ENCODE measurements at places on chromosomes 16 and 17.

DNA sequence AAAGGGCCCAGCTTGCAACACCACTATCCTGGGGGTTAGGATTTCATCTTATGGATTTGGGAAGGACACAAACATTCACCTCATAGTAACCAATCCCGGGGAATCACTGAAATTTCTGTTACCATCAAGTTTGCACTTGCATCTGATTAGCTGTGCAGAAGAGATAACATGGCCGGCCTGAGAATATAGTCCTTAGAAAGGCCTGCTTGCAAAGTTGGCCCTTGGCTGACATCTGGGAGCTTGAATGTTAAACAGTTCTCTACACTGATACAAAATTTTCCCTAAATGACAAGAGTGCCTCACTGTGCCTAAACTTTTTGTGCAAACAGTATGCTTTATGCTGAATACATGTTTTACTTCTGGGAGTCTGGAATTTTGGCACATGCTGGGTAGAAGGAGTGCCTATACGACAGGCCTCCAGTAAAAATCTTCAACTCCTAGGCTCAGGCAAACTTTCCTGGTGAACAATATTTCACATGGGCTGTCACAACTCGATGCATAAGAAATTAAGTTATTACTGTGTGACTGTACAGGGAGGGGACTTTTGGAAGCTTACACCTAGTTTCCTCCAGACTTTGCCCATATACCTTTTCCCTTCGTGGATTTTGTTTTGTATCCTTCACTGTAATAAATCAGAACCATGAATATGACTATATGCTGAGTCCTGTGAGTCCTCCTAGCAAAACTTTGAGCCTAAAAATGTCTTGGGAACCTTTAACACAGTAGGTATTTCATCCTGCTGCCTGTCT, 31.3 kb downstream of the TBC1D3B start:
- DNase-seq = no peak

GRCh38 chr17:48615047-48615962, at the start of gene HOXB8:
TSS of gene HOXB8 (minus strand) at chr17:48615292. CDS start at chr17:48614704, 588 bp downstream.
- no peak for DNase-seq

DNA sequence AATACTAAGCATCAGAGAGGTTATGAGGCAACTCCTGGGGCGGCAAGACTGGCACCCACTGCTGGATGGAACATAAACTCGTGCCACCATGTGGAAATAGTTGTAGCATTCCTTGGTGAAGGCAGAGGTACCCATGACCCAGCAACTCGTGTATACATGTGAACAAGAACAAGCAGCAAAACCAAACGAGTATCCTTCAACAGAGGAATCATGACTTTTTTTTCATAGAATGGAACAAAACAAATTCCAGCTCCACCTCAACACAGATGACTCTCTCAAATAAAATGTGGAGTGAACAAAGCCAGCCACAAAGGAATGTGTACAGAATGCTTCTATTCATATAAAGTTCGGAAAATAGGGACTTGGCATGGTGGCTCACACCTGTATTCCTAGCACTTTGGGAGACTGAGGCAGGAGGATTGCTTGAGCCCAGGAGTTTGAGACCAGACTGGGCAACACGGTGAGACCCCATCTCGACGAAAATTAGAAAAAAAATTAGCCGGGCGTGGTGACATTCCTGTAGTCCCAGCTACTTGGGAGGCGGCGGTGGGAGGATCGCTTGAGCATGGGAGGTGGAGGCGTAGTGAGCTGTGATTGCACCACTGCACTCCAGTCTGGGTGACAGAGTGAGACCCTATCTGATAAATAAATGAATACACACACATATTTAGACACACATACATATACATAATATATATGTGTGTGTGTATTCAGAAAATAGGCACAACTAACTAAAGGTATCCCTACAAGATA, 35.3 kb downstream of the B9D1 start:
- DNase-seq = peak; percentile 81

DNA sequence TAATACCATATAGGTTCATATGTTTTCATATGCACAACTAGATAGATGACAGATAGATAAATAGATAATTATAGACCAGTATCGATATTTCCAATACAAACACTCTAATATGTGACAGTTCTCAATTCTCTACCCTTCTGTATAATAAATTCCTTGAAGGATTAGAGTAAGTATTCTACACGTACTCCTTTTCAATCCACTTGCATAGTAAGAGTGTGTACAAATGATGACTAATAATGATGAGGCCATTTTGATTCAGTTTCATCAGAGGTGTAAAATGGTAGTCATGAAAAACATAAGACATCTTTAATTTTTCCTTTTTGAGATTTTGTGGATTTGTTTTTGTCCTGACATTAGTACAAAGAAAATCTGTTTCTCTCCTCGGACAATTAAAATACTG, 188.3 kb upstream of the WSB1 start:
- DNase-seq = no peak

- DNase-seq = peak; percentile 44
Measured at GRCh38 chr16:716200-716568, 1.3 kb downstream of the METRN start.

GRCh38 chr16:67844497-67844896, 2.2 kb upstream of the NUTF2 start:
- DNase-seq = peak; percentile 71

DNA sequence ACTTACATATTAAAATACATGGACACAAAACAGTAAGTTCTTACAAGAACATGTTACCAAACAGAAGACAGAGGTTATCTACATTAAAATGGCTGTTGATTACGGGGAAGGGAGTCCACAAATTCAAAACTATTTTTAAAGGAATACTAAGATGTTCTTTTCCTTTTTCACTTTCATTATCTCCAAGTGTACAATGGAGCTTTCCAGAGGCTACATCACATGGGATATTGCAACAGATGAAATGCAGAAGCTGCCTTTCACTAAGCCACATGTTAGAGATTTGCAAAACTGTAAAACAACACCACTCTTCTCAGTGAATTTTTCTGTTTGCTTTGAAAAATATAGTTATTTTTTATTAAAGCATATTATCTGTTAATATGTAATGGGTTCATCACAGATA, 53.6 kb downstream of the XPO6 start:
- DNase-seq = peak; percentile 53

DNA sequence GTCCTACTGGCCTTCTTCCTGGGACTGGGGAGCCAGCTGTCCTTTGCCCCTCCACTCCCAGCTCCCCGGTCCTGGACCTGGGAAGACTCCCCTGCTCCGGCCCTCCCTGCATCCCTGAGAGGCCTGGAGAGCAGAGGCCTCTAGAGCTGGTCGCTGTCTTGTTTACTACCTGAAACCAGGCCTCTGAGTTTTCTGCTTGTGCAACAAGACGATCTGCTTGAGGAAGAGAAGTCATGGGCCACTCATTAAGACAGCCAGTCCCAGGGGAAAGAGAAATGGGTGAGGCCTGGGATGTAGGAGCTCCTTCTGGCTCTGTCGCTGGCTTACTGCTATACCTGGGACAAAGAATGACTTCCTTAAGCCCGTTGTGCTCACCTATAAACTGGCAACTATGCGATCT, 29.8 kb upstream of the GPRC5C start:
- DNase-seq = no peak

DNA sequence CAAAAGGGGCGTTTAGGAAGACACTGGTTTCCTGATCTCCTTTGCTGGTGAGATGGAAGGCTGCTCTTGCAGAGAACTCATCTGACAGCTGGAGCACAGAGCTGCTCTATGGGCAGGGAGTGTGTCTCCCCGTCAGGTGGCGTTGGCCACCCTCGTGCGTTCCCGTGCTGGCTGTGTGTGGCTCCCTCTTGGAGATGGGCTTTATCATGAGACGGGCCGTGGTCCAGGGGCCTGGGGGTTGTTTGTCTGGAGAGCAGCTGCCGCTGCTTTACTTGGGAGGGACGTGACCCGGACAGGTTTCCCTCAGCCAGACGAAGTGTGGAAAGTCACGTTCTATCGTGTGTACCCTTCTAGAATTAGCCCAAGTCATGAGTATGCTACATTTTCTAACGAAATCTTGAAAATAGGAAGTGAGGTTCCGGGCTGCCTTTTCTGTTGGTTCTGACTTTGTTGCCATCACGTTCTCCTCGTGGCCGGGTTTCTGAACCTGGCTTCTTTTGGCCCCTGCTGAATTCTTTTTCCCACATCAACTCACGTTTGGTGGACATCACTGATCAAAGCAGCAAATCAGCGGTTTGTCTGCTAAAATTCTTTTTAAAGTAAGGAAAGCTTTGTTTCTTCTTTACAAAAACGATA, 105.6 kb upstream of the CHMP6 start:
- DNase-seq = no peak

DNA sequence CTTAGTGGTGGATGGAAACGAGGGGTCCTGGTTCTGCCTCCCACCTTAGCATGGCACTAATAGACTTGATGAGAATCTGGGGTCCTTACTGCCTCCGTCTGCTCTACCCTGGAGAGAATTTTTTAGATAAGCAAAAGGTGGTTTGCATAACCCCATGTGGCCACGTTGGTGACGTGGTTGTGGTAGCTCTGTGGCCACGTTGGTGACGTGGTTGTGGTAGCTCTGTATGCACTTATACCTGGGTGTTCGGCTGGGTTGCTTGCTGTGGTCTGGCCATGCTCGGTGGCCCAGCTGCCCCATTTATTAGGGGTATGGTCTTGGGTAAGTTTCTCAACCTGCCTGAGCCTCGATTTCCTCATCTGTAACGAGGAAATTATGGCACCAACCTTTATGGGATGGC, 13.0 kb downstream of the SPIRE2 start:
- no peak for DNase-seq

GRCh38 chr17:19539841-19540311, 6.2 kb downstream of the SLC47A1 start:
- DNase-seq = no peak

GRCh38 chr17:5044630-5045029, 9.4 kb upstream of the SLC52A1 start:
- DNase-seq = no peak

GRCh38 chr16:88742896-88743605, 36.7 kb downstream of the CTU2 start:
- no peak for DNase-seq

GRCh38 chr16:80791411-80791810, 13.0 kb downstream of the CDYL2 start:
- no peak for DNase-seq

DNA sequence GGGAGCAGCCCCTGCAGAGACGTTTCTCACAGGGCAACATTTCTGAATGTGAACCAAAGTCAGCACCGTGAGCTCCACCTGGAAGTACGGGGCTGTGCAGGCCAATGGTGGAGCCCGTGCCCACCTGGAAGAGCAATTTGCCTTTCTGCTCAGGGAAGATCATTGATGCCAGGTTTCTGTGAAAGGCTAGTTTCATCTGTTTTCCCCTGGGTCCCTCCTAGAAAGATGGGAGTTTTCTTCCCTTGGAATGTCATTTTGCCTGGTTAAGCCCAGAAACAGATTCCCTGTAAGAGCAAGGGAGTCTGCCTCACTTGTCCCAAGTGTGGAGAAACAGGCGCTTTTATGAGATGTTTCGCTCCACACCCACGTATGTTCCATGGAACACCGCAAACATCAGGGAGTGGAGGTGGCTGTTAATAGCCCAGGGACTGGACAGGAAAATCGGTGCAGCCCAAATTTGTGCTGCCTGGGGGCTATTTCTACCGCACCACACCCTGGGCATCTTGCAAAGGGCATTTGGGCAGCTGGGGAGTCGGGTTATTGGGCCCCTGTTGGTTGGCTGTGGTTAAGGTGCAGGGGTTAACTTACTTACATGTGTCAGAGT, 2.6 kb downstream of the SLC6A4 start:
- DNase-seq = no peak

DNA sequence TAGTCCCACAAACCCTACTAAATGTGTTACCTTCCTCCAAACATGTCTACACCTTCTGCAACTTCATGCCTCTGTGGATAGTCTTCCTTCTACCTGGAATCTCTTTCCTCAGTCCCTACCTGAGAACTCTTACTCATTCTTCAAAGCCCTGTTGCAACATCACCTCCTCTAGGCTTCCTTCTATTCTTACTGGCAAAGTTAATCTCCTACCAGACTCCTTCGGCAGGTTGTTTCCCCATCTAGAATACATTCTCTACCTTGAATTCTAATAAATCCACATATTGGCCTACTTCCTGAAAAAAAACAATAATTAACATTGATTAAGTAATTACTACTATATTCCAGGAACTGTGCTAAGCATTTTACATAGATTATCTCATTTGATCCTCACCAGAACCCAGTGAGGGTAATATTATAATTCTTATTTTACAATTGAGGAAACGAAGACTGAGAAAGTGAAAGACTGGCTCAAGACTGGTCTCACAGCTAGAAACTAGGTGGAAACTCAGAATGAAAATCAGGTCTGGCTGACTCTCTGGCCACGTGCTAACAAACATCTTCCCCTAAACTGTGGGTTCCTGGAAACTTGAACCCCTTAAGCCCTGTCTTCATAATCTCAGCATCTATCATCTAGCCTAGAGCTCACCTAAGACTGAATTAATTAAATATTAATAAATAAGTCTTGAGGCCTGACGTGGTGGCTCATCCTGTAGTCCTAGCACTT, 4.6 kb upstream of the STAT3 start:
- no peak for DNase-seq

DNA sequence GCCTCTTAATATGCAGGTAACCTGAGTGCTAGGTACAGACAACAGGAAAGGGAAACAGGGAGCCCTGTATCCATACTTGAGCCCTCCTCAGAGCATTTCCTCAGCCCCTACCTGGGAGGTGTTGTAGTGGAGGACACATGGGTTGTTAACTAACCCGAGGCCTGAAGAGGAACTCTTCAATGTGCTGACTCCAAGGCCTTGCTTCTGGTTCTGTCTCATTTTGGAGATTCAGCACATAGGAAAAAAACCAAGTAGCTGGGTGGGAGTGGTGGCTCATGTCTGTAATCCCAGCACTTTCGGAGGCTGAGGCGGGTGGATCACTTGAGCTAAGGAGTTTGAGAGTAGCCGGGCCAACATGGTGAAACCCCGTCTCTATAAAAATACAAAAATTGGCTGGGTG, 24.8 kb downstream of the SNX11 start:
- no peak for DNase-seq

GRCh38 chr17:30238387-30239088, 3.0 kb upstream of the SLC6A4 start:
- no peak for DNase-seq

- DNase-seq = no peak
Measured at GRCh38 chr17:38538906-38539305, 66.8 kb downstream of the SRCIN1 start.

DNA sequence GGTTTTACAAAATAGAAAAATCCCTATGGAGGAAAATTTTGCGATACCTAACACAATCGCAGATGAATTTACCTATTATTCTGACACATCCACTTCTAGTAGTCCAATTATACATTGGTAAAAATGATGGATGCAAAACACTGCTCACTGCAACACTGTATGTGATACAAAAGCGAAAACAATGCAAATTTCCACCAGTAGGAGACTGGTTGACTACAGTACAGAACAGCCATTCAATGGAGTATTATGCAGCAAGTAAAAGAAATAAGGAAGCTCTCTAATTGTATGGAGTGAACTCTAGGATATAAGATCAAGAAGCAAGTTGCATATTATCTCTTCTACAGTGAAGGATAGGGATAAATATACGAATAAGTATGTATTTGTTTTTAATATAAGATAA, 48.5 kb downstream of the SETD6 start:
- DNase-seq = no peak

GRCh38 chr17:33040461-33040860, 48.8 kb downstream of the SPACA3 start:
- DNase-seq = no peak

GRCh38 chr16:84672276-84673202, 24.2 kb downstream of the KLHL36 start:
- DNase-seq = peak; percentile 41

GRCh38 chr16:52095471-52095870, 451.5 kb downstream of the TOX3 start:
- no peak for DNase-seq

Data from foreskin fibroblast (primary cell).